ENCODE measurements at places on chromosomes 2 and 18. TPM values are rescaled to one million over a fixed set of nuclear protein-coding genes. Genes with fewer than 3 reads are reported as not detected.

The CDH7 gene
- 0.02 TPM for total RNA-seq

The GTF2A1L gene
- not detected for total RNA-seq

The PSMA8 gene
- total RNA-seq = not detected

The DAW1 gene
- total RNA-seq = 2.6 TPM

The SCN3A gene
- not detected for total RNA-seq

The FZD7 gene
- 5.4 TPM for total RNA-seq

The FAP gene
- 0.16 TPM for total RNA-seq

The IL1F10 gene
- total RNA-seq = not detected

The CDKL4 gene
- not detected for total RNA-seq

The NXPH2 gene
- not detected for total RNA-seq

The MAP3K19 gene
- not detected for total RNA-seq

The LBH gene
- 113 TPM for total RNA-seq

The WDR43 gene
- 76.4 TPM for total RNA-seq

The ENOSF1 gene
- total RNA-seq = 25.6 TPM

The CWC22 gene
- 11.7 TPM for total RNA-seq

The RIT2 gene
- not detected for total RNA-seq

The MROH2A gene
- not detected for total RNA-seq
